ENCODE measurements at places on chromosomes 5 and 9.

DNA sequence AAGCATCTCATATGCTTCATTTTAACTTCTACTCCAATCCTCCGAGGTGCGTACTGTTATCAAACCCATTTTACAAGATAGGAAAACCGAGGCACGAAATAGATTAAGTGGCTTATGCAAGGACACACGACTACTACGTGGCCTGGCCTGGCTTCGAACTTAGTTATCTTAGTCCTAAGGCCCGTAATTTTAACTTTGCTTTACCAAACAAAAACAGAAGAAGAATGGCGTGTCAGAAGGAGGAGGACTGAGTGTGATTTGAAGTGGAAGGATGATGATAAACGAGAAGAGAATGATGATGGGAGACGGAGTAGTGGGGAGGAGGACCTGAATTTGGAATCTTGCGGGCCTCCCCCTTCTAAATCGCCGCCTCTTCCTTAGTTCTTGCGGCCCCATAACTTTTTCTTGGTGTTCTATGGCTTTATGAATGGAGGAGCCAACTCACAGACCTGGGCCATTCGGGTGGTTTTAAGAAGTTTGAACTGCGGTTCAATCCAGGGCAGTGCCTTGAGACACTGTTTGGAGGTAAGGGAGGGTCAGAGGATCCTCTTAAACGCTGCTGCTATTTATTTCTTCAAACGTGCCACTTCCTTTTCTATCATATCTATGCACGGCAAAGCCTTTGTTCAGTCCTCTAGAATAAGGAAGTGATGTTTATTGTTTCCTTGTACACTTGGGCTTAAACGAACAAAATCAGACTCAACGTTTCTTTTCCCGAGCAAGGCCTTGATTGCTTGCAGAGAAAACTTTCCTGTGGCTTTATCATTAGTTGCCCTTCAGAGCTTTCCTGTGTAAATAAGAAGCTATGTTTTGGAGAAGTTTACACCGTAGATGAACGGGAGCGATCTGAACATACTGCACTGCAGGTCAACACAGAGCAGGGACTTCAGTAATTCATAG is 795 bp downstream of the CNOT8 start:
- no peak for DNase-seq

- no peak for DNase-seq
These were observed 44.2 kb upstream of the GNPDA1 start for GRCh38 chr5:142056816-142057696.

DNA sequence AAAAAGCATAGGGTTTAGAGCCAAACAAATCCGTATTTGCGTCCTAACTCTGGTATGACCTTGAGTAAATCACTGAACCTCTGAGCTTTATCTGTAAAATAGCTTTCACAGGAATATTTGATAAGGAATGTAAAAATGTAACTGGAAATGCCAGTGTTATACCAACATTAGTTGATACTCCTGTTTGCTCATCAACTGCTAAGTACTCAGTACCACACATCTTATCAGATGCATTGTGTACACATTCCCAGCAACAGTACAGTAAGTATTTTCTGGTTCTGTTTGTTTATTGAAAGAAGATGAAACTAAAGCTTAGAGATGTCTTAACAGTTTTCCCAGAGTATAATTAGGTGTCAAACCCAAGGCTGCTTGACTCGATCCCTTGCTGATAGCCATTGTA is 21.5 kb downstream of the SNAPC3 start:
- DNase-seq: no peak

DNA sequence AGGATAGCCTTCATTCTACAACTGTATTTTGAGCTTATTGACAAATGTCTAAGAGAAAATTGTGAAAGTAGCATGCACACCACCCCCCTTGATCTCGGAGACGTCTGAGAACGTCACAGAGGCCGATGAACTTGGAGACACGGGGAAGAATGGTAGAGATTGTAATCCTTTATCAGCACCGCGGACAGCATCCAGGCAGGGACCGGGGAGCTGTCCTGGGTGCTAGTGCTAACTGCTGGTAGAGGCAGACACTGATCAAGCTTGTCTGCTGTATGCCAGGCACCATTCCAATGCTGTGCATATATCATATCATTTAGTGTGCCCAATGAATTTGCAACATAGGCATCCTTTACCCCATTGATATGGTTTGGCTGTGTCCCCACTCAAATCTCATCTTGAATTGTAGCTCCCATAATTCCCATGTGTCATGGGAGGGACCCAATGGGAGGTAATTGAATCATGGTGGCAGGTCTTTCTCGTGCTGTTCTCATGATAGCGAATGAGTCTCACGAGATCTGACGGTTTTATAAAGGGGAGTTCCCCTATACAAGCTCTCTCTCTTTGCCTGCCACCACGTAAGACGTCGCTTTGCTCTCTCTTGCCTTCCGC is 98.8 kb downstream of the LHX2 start:
- DNase-seq: no peak

DNA sequence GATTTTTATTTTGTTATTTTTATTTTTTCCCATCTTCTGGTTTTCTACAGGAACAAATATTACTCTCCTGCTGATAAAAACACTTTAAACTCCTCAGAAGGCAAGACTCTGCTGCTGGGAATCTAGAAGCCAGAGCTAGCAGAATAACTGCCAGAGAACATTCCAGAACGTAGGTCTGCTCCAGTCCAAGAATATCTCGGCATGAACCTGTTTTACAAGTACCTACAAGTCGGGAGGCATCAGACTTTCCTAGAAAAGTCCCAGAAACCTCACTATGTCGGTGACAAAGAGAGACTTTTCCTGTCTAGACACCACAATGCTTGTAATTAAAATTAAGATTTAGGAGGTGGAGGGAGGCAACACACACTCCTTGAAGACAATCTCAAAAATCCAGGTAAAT is 41.4 kb downstream of the FABP6 start:
- no peak for DNase-seq

DNA sequence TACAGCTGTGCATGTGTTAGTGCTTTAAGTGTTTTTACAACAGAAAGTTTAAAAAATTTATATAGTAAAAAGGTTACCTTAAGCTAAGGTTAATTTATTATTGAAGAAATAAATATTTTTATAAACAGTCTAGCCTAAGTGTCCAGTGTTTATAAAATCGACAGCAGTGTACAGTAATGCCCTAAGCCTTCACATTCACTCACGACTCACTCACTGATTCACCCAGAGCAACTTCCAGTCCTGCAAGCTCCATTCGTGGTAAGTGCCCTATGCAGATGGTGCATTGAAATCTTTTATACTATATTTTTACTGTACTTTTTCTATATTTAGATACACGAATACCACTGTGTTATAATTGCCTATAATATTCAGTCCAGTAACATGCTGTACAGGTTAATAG is 159.1 kb downstream of the ROR2 start:
- DNase-seq: no peak

GRCh38 chr5:112511920-112512319 is 92.8 kb upstream of the EPB41L4A start:
- no peak for DNase-seq

DNA sequence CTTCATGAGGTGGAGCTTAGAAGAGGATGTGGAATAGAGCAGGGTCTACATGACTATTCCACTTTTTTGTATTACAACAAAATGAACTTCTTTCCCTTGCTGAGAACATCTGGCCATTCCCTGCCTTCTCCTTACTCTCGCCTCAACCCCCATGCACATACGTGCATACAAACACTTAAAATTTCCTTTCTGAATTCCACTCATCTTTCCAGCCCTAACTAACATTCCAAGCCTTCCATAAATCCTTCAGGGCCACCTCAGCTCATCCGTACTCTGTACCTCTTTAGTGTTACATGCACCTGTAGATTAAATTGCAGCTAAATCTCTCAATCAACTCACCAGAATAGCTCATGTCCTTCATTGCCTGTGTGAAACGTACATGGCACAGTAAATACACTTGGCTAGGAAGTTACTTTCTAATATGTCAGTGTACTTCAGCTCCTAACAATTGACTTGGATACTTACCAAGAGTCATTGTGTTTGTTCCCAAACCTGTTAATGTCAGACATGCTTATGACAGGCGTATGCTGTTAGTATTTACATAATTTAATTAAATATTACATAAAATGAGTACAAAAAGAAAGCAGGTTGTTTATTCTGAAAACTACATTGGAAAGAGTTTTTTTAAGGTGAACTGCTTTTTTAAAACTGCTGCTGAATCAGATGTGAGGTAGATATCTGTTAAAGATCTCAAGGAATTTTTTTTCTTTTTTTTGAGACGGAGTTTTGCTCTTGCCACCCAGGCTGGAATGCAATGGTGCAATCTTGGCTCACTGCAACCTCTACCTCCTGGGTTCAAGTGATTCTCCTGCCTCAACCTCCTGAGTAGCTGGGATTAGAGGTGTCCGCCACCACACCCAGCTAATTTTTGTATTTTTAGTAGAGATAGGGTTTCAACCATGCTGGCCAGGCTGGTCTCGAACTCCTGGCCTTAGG is 55.7 kb downstream of the GLIS3 start:
- DNase-seq: no peak

- no peak for DNase-seq
These were observed 383.9 kb downstream of the CTNND2 start for GRCh38 chr5:11520241-11520930.

DNA sequence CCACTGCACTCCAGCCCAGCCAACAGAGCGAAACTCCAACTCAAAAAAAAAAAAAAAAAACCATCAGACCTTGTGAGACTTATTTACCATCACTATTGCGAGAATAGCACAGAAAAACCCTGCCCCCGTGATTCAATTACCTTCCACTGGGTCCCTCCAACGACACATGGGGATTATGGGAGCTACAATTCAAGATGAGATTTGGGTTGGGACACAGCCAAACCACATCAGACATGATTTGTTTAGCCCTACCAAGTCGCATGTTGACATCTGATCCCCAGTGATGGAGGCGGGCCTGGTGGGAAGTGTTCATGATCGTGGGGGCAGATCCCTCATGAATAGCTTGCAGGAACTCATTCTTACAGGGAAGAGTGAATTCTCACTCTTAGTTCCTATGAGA is 26.6 kb downstream of the MYO10 start:
- DNase-seq: no peak

- no peak for DNase-seq
These were observed 2.3 kb upstream of the RETREG1 start for GRCh38 chr5:16619136-16619535.

GRCh38 chr9:101126556-101126955 is 98.0 kb downstream of the PLPPR1 start:
- no peak for DNase-seq

DNA sequence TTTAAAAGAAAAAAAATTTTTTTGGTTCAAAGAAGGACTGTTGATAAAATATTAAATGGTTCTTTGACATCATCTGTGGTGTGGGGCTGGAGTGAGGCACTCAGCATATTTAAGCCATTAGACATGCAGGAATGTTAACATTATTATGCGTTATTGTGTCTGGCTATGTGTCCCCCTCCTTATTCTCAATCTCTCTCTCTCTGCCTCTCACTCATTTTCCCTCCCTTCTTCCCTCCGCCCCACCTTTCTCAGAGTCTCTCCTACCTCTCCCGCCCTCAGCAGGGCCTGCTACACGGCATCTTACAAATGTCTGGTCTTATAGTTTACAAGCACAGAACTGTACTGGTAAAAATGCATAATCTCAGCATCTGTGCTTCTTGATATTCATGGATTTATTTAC is 287.8 kb upstream of the TMEM161B start:
- DNase-seq: no peak

- no peak for DNase-seq
These were observed 70.2 kb upstream of the LPCAT1 start for GRCh38 chr5:1593903-1594356.

DNA sequence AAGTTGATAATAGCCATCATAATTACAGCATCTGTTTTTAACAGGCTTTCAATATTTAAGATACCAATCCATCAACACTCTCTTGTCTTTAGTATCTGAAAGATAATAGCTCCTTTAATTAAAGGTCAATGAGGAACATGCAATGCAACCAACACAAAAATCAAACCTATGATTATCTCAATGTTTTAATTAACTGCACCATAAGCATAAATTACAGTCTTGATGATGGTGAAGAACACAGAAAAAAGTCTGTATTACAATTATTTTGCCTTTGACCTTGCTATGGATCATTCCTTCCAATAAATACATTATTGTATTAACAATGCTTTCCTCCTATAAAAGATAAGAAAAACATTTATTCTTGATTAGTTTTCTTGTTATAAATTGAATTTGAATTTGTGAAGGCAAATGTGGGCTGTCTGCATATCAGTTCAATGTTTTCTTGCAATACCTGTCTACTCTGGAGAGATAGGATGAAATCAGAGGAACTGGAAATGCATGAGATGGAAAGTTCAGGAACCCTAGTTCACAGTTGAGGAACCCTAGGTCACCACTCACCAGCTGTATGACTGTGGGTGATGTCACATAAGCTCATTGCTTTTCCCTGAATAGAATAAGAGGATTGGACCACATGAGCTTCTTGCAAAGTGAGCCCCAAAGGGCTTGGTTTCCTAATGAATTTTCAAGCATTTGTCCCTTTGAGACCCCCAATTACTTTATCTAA is 58.5 kb upstream of the ANXA1 start:
- DNase-seq: no peak

DNA sequence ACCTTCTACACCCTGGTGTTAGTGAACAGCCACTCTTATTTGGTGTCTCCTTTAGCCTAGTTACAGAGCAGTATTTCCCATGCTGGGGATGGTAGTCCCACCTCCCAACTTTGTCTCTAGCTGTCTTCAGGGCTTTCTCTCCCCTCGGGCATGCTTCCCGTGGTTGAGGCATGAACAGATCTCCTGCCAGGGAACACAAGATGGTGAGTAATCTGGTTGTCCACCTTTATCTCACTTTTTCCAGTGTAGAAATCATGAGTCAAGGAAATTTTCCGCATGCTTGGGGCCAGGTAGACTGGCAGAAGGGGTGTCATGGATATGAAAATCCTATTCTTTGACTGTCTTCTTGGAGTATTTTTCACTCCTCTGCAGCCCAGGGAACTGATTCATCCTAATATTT is 532.9 kb downstream of the ANXA1 start:
- DNase-seq: no peak

DNA sequence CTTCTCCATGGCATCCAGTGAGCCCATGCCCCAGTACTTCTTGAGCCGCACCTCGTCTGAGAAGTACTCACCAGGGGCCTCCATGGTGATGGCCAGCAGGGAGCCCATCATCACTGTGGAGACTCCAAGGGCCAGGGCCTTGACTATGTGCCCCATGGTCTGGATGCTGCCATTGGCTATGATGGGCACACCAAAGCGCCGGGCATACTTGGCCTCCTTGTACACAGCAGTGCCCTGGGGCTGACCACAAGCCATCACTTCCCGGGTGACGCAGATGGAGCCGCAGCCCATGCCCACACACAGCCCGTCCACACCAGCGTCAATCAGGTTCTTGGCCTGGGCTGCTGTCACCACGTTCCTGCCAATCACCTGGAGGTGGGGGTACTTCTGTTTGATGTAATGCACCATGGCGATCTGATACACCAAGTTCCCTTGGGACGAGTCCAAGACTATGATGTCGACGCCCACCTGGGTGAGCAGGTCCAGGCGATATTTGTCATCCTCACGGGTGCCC is 7.0 kb upstream of the DCAF12 start:
- DNase-seq: no peak

DNA sequence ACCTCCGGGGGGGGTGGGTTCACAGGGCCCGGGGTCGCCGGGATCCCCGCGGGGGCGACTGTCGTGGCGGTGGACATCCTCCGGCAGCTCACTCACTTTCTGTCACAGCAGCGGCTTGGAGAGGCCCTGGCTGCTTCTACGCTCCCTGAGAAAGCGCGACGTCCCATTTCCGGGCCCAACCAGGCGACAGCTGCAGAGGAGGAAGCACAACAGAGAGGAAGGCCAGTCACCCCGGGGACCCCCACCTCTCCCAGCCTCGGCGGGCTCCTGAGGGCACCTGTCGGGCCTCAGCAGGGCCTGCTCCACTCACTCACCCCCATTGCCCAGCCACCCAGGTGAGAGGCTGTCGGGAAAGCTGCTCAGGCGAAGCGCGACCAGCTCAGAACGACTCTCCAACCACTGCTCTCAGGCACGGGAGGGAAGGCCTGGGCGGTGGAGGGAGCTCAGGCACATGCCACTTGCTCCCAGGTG is 14.4 kb downstream of the BRD3 start:
- DNase-seq: no peak

Data from stimulated activated CD4-positive, alpha-beta T cell treated with anti-CD3 and anti-CD28 coated beads, Interleukin-1b, Interleukin-23, amount 100 ng/mL, for 1 hour (primary cell).